Ureter (tissue), 1 donor: ENCODE measurements at places on chromosomes 12 and 14. TPM values are rescaled to one million over a fixed set of nuclear protein-coding genes. Genes with fewer than 3 reads are reported as not detected.

TUBA1B gene
- total RNA-seq = 496 TPM

DNA sequence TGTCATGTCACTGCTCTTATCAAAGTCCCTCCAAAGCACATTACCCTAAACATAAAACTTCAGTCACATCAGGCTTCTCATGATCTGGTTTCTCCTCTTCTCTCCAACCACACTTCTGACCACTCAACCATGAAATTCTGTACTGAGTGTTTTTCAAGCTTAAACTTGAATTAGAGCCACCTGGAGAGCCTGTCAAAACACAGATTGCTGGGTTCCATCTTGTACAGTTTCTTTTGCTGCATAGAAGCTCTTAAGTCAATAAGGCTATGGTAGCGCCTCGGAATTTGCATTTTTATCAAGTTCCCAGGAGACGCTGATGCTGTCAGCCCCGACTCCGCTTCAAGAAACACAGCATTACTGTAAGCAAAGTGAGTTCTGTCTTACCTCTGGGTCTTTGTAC lies 16.4 kb upstream of the SRRM4 start:
- DNase-seq = no peak

DNA sequence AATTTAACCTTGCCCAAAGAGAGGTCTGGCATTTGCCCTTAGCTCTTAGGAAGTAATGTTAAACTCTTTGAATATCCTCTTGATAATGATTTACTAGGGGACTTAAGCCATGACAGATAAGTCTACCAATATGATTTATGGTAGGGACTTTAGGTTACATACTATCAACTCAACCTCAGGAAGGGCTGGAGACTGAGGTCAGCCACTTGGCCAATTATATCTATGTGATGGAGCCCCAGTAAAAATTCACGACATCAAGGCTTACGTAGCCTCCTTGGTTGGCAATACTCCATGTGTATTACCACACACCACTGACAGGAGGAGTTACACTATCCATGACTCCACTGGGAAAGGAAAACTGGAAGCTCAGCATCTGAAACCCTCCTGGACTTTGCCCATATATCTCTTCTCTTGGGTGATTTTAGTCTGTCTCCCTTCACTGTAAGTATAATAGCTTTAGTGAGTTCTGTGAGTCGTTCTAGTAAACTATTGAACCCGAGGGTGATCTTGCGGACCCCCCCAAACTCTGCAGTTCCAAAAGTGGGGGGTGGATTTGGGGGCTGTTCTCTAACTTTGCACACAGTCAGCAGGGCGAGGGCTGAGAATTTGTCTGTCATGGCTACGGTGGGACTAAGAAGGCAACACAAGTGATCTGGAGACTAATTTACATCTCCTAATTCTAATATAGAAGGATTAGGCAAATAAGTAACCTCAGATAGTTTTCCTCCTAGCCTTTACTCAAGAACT lies 62.3 kb downstream of the R3HDM2 start:
- no peak for DNase-seq

DPPA3 gene
- total RNA-seq = not detected

DNA sequence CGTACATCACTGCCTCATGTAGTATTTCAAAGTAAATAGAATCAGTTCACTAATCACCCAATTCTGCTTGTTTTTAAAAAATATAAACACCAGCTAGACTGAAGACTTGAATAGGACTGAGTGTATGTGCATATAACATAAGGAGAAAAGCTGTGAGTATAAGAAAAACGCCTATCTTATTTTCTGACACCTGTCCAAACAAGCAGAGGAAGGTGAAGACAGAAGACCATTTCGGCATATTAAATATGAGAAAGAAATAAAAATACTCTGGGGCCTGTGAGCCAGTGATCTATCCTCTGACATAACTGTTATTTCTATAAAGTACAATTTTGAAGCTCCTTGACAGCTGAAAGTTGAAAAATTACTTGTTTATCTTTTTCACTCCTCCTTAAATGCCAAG lies 111.3 kb upstream of the EEA1 start:
- no peak for DNase-seq

DNA sequence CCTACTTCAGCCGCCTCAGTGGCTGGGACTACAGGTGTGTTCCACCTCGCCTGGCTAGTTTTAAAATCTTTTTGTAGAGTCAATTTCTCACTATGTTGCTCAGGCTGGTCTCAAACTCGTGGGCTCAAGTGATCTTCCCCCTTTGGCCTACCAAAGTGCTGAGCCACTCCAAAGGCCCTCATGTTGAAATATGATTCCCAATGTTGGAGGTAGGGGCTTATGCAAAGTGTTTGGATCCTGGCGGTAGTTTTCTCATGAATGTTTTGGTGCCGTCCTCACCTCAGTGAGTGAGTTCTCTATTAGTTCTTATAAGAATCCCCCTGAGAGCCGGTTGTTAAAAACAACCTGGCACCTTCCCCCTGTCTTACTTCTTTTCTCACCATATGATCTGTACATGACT lies 784.6 kb downstream of the TMTC2 start:
- DNase-seq = no peak

- DNase-seq = no peak
Measured at GRCh38 chr12:96120359-96121100, 73.6 kb upstream of the ELK3 start.

- DNase-seq = no peak
Measured at GRCh38 chr14:52792097-52792415, 649 bp upstream of the GNPNAT1 start.

ESRRB gene
- total RNA-seq = 0.16 TPM
